ENCODE measurements at places on chromosomes 3 and 15. TPM values are rescaled to one million over a fixed set of nuclear protein-coding genes. Genes with fewer than 3 reads are reported as not detected.
A peak's percentile ranks its signal among the peaks of the same experiment; 100 is the strongest.

- DNase-seq = no peak
Measured at GRCh38 chr3:30400926-30401325, 205.5 kb upstream of the TGFBR2 start.

- DNase-seq = no peak
Measured at GRCh38 chr15:70358871-70359647, 261.3 kb upstream of the TLE3 start.

GRCh38 chr3:157356541-157356940, 80.1 kb upstream of the PTX3 start:
- DNase-seq = no peak

- no peak for DNase-seq
Measured at GRCh38 chr3:20604659-20605058, 418.7 kb upstream of the SGO1 start.

DNA sequence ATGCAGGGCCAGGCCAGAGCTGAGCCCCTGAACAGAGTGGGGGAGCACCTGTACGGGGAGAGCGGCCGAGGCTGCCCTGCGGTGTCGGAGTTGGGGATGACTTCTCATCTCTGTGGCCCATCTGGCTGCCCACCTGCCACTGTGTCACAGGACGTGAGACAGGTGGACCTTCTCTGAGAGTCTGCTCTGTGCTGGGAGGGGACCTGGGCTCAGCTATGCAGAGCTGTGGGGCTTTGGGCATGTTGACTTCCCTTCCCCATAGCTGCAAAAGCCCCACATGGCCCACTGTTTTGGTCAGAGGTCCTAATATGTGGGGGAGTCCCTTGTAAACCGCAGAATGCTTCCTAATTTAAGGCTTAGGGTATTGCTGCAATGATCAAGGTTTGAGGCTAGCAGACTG, 68.0 kb upstream of the TRPM1 start:
- DNase-seq = no peak

DNA sequence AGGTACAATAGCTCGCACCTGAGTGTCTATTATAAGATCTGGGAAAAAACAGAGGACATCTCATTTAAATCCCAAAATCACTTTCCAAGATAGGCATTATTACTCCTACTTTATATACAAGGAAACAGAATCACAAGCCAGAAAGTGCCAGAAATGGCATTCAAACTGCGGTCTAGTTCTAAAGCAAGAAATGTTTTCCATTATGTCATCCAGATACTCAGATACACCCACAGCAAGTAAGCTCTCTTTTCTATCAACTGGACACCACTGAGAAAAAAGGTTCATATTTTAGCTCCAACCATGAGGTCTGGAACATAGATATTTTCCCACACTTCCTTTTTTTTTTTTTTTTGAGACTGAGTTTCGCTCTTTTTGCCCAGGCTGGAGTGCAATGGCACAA, 8.1 kb downstream of the SLC33A1 start:
- DNase-seq = no peak

- DNase-seq = no peak
Measured at GRCh38 chr3:17349093-17349492, 393.3 kb downstream of the TBC1D5 start.

DNA sequence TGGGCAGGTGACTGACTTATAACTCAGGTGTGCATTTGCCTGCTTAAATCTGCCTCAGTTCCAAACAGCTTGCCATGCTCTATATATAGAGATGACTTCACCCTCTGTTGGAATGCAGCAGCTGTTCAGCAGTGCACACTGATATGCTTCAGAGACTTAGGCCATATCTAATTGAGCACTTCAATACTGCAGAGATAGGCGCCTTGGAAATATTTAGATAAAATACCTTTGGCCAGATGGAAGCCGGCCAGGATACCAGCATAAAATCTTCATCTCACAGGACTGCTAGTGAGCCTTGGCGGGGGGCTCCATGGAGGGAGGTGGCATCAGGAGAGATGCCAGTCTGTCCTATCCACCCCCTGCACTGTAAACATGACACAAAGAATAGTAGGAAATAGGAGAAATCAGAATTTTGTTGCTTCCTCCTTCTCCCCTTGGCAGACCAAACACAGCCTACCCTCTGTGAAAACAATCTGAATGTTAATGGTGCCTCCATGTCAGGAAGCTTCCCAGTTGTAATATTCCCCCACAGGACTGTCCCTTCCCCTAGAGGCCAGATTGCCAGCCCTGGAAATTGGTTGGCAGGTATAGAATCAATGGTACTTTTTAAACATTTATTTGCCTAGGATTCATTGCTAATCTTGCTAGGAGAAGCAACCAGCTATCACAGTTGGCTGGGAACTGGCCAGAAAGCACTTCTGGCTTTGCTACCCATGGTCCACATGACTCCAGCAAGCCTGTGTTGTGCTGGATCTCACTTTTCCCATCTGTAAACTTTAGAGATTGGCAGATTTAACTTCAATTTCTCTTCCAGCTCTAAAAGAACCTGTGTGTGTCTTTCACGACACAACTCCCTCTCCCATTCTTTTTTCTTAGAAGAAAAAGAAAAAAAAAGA, 215.5 kb upstream of the KCNMB2 start:
- peak; percentile 1 for DNase-seq

- DNase-seq = peak; percentile 76
Measured at GRCh38 chr3:195566797-195567196, 16.9 kb downstream of the APOD start.

The HDGFL3 gene
- 42.7 TPM for total RNA-seq

All from MG63 (cell line).